ENCODE measurements at places on chromosomes 2 and 18.
A peak's percentile ranks its signal among the peaks of the same experiment; 100 is the strongest.

DNA sequence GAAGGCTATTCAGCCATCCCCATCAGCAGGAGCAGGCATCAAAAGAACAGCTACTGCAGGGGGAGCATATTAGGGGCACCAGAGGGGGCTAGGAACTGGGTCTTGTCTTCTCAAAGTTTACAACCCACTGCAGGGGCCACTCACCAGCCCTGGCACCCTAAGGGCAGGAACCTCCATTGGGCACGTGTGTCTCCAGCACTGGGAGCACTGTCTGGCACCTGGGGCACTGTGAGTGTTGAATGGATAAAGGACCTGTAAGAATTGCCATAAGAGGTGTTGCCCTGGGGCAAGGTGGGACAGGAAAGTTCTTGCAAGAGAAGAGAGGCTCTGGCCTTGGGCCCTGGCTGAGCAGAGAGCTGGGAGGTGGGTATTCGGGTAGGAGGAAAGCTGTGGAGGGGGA lies 1.4 kb upstream of the STEAP3 start:
- no peak for DNase-seq

DNA sequence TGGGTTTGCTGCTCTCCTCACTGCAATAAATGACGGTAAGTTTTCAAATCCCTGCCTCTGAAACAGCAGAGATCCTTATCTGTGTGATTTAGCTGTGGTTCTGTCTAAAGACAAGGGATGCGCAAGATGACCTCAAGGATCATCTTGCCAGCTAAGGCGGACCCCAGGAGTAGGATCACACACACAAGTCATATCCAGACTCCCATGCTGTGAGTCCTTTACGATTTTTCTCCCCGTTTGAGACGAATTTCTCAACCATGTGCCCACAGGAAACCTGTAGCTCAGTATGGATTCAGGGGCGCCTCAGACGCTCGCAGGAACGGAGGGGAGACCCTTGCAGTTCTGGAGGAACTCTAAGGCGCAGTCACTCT lies 11.1 kb upstream of the DCTN1 start:
- no peak for DNase-seq

DNA sequence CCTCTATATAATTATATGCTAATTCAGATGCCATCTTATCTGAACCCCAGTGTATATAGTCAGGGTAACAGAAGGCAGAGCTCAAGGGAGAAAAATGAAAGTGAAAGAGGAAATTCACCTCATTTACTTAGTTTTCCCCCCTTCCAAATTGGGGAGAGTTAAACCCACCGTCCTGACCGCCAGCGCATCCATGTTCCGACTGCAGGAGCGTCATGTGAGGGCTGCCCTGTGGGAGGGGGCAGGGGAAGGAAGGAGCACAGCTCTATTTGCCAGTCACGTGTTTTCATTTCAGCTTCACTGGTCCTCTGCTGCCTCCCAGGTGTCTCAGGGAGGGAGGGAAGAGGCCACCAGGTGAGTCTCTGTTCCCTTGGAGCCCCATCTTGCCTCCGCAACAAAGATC lies 13.2 kb downstream of the CNNM4 start:
- peak; percentile 47 for DNase-seq

GRCh38 chr2:70708376-70709199 lies 59.4 kb downstream of the ADD2 start:
- no peak for DNase-seq

DNA sequence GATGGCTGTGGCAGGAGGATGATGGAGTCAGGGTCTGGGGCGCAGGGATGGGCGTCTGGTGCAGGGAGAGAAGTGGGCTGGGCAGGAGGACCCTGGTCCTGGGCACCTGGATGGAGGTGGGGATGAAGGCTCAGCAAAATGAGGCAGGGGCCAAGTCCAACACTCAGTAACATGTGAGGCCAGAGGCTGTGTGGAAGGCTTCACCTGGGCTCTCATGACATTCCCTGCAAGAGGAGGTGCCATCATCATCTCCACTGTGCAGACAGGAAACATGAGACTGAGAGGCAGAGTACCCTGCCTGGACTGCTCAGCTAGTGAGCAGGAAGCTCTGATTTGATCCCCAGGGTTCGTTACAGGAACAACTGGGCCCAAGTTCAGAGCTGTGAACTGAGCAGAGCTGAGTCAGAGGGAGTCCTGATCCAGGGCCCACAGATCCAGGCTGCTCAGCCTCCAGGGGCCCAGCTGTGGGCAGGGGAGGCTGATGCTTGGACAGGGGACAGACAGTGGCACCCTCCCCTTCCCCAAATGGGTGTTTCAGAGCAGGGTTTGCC lies 36.9 kb downstream of the HJURP start:
- DNase-seq, result no peak

DNA sequence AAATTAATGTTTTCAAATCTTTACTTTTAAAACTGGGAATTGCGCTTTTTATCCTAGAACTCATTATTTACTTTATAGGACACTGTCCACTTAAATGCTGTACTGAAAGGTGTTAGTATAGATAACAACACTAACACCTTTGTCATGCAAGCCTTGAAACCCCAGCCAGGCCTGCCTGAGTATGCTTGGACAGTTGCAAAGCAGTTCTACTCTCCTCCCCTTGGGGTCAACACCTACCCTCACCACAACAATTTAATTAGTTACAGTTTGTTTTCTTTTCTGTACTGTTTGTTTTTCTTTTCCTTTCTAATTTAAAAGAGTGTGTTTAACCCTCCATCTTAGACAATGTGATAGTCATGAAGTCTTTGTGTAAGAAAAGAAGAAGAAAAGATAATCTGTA lies 18.9 kb upstream of the FAM98A start:
- DNase-seq, result no peak

GRCh38 chr2:163640542-163641193 lies 95.1 kb downstream of the FIGN start:
- no peak for DNase-seq

DNA sequence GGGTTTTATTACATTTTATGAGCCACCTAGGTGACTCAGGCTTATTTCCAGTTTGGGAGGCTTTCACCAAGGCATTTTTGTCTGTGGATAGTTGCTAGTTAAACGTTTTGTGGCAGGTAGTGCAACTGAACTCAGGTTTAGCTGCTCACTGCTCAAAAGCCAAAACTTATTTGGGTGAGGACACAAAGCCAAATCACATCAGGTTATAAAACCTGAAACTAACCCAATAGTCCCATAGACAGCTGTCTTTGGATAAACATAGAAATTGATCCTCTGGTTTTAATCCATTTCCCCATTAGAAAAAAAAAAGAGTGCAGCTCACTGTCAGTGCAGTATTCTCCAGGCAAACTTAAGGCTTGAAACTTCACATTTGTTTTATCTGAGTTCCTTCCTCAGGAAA lies 362.6 kb upstream of the TFPI start:
- no peak for DNase-seq

DNA sequence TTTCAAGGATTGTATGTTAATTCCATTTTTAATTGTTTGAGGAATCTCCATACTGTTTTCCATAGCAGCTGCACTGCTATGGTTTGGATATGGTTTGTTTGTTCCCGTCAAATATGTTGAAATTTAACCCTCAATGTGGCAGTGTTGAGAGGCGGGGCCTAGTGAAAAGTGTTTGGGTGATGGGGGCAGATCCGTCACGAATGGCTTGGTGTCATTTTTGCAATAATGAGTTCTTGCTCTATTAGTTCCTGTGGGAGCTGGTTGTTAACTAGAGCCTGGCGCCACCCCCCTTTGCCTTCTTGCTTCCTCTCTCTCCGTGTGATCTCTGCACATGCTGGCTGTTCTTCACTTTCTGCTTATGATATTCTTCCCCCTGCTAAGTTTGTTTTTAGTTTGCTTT lies 71.4 kb upstream of the LDLRAD4 start:
- DNase-seq, result peak; percentile 10

GRCh38 chr18:55376387-55376786 lies 211.6 kb downstream of the TCF4 start:
- no peak for DNase-seq

DNA sequence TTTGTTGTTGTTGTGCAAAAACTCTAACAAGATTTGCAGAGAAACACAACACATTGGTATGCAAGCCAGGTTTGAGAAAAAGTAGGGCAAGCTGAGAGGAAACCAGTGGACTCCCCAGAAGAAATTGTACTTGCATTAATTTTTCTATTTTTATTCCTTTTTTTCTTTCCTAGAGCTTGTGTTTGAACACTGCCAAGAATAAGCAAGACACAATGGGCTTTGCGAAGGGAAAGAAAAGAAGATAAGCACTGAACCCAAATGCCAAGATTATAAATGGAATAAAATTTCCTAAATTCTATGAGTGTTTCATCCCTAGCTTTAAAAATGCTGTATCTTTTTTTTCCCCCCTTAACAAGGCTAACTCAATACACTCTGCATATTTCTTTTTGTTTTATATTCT lies 17.0 kb upstream of the CYTIP start:
- no peak for DNase-seq

GRCh38 chr2:233458826-233459225 lies 104.5 kb downstream of the DGKD start:
- DNase-seq, result no peak

DNA sequence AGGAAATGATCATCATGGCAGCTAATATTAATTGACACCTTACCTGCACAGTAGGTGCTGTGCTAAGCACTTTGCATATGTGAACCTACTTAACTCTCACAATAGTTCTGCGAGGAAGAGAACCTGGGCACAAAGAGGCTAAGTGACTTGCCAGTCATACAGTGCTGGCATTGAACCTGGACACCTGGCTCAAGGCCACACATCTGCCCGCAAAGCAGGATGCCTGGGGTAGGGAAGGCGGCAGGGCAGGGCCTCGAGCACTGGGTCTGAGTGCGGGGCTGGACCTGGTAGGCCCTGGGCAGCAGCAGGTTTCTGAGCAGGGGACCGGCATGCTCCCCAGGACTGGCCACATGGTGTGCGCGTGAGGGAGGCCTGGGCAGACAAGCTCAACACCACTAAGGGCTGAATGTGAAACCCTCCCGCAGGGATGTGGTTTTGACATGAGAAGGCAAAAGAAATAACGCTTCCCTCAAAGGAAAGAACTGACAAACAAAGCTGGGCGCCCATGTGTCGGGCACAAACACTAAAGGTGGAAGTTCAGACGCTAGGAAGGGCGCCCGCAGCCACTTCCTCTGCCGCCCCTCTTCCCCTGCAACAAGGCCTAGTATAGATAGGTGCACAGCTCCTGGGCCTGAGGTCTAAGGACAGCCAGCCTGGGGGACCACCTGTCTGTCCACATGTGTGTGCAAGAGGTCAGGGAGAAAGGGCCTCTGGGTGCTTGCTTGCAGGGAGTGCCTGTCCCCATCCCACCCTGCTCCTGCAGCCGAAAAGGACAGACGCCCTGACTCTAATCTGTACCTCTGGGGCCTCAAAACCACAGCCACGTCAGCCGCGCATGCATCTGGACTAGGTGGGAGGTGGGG lies 92.5 kb downstream of the ZFP36L2 start:
- DNase-seq, result no peak

- DNase-seq, result no peak
Measured at GRCh38 chr18:47333926-47334635, 82.6 kb upstream of the SKOR2 start.

- DNase-seq, result peak; percentile 26
Measured at GRCh38 chr2:86807468-86808275, 17.0 kb upstream of the CD8A start.

- DNase-seq, result no peak
Measured at GRCh38 chr2:214244847-214245246, 166.0 kb upstream of the VWC2L start.

GRCh38 chr2:80136338-80136737 lies 168.2 kb downstream of the LRRTM1 start:
- no peak for DNase-seq

- DNase-seq, result no peak
Measured at GRCh38 chr2:209613649-209614305, 157.9 kb upstream of the UNC80 start.

DNA sequence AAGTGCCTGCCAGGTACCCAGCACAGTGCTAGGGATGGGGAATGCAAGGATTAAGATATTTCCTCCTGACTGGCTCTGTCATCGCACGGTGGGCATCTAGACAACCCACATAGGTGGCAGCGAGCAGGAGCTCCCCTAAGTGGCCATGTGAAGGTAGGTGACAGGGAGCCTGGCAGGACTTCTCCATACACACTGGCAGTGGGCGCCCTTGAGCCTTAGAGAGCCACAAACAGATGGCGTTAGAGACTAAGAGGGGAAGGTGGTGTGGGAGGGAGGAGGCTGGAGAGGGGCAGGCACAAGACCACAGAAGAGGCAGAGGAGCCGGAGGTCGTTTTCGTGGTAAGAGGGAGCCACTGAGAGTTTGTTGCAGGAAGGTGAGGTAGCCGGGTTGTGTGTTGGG lies 15.2 kb downstream of the PRELID3A start:
- DNase-seq, result peak; percentile 25

GRCh38 chr2:20728114-20728758 lies 61.3 kb downstream of the GDF7 start:
- DNase-seq, result no peak

DNA sequence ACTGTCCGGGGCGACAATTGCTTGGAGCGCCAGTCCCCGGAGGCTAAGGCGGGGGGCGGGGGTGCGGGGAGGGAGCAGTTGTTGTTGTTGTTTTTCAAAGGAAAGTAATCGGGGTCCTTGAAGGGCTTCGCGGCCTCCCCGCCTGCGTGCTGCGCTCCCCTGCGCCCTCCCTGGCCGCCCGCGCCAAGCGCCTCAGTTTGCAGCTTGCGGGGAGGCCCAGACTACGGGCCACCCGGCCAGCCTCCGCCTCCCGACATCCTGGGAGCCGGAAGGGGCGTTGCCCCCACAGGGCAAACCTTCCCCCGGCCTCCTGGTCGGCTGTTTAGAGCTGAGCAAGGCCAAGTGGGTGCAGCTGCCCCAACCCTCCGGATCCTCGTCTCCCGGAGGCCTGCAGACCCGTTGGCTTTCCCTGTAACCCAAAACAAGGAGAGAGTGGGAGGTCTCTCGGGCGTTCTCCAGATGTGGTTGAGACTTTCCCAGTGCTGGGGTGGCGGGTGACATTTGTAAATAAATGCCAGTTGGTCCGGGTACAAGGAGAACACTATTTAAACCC lies 3.7 kb upstream of the SIX3 start:
- no peak for DNase-seq

DNA sequence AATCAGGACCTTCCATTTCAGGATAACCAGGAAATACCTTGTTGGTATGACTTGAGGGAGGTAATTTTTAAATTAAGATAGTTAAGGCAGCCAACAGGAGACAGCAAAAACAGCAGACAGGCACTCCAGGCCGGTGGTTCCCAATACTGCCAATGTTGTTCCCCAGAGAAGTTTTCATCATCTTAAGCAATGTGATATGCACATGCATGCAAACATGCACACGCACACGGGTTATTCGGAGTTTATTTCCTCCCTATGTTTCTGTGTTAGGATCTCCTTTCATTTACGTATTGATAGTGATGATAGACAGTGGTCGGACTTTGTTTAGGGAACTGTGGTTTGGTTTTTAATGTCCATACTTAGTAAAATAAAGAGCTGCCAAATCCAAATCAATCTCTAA lies 55.3 kb downstream of the STEAP3 start:
- DNase-seq, result no peak

GRCh38 chr2:74735564-74735963 lies 81.5 kb downstream of the SEMA4F start:
- DNase-seq, result no peak

GRCh38 chr2:142435847-142436246 lies 305.0 kb upstream of the LRP1B start:
- DNase-seq, result no peak

DNA sequence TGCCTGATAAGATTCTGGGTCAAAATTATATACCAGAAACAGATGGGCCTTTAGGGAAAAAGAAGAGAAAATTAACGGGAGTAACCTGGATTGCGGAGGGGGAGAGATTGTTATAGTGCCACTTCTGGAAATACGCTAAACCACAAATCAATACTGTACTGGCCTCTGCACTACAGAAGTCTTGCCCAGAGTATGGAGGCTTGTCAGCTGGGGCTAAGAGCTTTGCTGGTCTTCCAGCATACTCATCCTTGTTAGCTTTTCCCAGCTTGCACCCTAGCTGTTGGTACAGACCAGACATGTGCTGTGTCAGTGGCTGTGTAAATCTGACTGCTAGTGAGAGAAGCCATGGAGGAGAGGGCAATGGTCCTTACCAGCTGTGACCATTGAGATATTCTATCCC lies 8.9 kb downstream of the AGBL5 start:
- no peak for DNase-seq
